ENCODE measurements at places on chromosomes 1 and 21.
A peak's percentile ranks its signal among the peaks of the same experiment; 100 is the strongest.

DNA sequence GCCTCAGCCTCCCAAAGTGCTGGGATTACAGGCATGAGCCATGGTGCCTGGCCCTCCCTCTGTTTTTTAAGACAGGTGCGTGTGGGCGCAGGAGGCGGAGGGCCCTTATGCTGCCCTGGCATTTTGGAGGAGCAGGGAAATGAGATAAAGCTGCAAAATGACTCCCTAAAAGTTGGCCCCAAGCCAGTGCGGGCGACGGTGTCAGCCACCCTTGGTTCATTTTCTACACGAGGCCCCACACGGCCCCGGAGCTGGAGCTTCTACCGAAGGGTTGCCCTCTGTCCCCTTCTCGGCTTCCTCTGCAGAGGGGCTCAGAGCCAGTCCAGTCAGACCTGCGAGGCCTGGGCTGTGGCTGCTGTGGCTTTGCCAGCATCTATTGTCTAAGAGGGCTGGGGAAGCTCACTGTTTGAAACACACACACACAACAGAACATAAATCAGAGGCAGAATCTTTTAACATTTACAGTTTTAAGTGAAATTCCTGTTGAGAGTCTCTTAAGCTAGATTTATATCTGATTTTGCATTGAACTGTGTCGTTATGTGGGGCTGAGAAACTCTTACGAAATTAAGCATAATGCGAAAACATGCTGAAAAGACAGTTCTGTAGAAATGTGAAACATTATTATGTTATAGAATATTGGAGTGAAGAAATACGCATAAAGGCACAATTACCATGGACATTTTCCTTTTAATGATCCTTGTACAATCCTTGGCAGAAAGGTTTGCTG, 255.9 kb downstream of the CAMTA1 start:
- DNase-seq = peak; percentile 60

- no peak for DNase-seq
Observed at GRCh38 chr1:90046635-90047034, 51.7 kb downstream of the ZNF326 start.

- no peak for DNase-seq
Observed at GRCh38 chr21:38140207-38140903, 116.4 kb upstream of the KCNJ15 start.

GRCh38 chr1:6800745-6801144, 15.5 kb downstream of the CAMTA1 start:
- no peak for DNase-seq

GRCh38 chr1:14743368-14743767, 144.9 kb downstream of the KAZN start:
- DNase-seq = no peak

DNA sequence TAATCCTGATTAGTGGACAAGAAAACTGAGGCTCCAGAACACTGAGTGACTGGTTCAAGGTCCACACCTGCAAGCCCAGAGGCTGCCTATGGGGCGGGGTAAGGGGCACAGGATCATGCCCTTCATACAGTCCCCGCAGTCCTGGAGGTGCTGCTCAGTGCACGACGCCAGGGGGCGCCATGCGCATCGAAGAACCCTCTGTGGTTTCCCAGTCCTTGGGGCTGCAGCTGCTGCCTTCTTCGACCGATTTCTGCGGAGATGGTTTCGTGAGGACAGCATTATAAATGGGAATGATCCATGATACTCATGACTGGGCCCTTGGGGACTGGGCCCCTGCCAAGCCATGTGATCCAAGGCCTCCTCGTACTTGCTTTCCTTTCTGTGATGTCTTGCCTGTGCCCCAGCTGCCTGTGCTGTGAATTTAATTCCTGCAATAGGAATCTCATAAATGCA, 37.1 kb upstream of the ARHGEF10L start:
- DNase-seq = peak; percentile 90

DNA sequence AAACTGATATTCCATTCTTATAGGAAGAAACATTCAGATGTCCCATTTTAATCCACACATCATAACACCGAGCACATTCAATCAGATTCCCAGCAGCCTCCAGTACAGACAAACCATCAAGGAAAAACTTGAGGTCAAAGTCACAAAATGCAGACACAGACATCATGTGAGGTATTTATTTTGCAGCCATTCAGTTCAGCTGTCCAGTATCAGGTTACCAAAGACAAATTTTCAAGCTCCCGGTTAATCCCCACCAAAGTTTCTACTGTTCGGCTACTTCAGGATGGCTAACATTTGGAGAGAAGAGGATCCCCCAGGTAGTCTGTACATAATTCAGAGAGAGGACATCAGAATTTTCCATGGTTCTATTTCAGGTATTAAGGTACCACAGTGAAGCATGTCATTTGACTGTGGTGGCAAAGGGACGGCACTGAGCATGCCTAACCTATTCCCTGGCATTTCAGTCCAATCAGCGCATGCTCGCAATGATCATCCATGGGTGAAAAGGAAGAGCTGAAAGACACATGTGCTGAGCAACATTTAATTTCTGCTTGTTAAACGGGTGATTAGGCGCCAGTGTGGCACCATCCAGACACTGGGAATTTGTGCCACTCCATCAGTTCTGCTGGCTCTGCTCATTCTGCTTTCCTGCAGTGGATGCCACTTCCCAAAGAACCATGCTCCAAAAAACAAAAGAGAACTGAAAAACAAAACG, 13.6 kb upstream of the NDC1 start:
- no peak for DNase-seq

- DNase-seq = no peak
Observed at GRCh38 chr1:229156872-229157271, 114.0 kb upstream of the RAB4A start.

DNA sequence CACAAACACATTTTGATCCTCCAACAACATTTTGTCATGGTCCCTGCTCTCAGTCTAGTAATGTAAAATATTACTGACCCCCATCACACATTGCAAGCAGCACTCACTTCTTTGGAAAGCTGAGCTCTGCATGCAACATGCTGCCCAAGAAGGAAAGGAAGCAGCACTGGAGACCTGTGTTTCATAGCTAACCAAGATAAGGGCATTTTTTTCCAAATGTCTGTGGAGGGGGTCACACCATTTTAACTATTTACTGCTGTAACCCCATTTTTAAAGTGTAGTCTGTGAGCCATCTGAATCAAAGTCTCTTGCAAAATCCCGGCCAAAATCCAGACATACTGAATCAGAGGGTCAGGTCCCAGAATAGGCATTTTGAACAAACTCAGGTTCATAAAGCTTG, 4.5 kb upstream of the RASSF5 start:
- no peak for DNase-seq

- no peak for DNase-seq
Observed at GRCh38 chr1:220498188-220498587, 29.7 kb upstream of the MARK1 start.

DNA sequence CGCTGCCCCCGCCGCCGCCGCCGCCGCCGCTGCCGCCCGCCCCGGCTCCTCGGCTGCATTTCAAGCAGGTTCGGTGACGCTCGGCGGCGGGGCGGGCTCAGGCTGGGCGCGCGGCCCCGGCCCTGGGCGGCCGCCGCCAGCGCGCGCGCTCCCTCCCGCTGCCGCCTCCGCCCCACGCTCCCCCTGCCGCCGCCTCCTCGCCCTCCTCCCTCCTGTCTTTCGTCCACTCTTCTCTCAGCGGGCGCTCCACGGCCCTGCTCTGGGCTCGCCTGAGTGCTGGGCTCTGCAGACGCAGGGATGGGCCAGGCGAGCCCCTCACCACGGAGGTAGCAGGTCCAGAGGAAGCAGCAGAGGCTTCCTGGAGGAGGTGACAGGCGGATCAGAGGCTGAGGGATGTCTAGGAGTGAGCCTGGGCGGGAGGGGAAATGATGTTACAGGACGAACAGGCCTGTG, at the start of gene LRP8:
TSS of gene LRP8 (minus strand) at position 62 of the 453 bp plus-strand sequence. CDS start 158 bp downstream, outside the sequence.
- DNase-seq = peak; percentile 77

GRCh38 chr1:226461087-226461486, 53.2 kb upstream of the PARP1 start:
- DNase-seq = no peak

DNA sequence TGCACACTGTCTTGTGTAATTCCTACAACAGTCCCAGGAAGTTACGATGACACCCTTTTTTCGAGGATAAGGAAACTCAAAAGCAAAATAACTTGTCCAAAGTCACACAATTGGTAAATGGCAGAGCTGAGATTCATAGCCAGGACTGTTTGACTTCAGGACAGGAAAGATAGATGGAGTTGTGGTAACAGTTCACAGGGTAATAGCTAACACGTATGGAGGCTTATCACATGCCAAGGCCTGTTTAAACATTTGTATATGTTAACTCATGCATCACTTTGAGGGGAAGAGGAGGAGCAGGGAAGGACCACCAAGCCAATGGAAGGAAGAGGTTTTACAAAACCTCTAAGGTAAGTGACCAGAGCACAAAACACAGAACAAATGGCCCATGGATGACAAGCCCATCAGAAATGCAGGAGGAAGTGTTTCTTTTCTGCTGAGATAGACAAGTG, 2.8 kb downstream of the DHCR24 start:
- no peak for DNase-seq

- no peak for DNase-seq
Observed at GRCh38 chr1:156904187-156904959, 10.9 kb downstream of the PEAR1 start.

GRCh38 chr1:154350383-154350782, 25.1 kb downstream of the ATP8B2 start:
- no peak for DNase-seq

- no peak for DNase-seq
Observed at GRCh38 chr1:159177272-159177907, 6.0 kb downstream of the CADM3 start.
